Esophagus mucosa (tissue), 1 donor: ENCODE measurements at places on chromosomes 7 and 10. TPM values are rescaled to one million over a fixed set of nuclear protein-coding genes. Genes with fewer than 3 reads are reported as not detected.

CHRM2 gene
- not detected for total RNA-seq

ADIRF gene
- 46.1 TPM for total RNA-seq

SUN3 gene
- total RNA-seq: not detected

ZNF804B gene
- not detected for total RNA-seq

ZPBP gene
- not detected for total RNA-seq

TPST1 gene
- total RNA-seq: 7.5 TPM

- ATAC-seq: no peak
Measured at GRCh38 chr7:129924602-129925001, 28.2 kb downstream of the UBE2H start.

DNA sequence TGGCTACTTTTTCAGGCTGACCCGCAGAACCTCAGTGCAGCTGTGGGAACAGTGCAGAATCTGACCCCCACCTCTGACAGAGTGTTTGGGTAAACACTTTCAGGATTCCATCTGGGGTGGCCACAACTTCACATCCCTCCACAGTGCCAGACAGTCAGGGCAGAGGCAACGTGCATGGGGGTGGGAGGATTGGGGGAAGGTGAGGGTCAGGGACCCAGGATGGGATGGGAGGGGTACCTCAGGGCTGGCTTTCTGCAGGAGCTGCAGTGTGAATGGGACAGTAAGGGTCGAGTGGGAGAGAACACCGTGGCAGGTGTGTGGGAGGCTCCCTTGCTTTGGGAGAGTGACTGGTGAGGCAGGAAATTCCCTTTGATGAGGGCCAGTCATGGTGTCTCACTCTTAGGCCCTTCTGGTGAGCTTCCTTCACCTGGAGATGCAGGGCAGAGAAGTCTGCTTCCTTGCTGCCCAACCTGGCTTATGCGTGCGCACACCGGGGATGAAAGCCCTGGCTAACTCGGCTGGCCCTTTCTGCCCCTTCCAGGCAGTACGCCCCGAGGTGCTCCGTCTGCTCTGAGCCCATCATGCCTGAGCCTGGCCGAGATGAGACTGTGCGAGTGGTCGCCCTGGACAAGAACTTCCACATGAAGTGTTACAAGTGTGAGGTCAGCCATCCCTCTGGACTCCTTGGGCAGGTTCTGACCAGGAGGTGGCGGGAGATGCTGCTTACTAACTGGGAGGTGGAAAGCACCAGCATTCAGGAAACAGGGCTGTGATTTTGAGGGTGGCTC, 8.4 kb downstream of the ZYX start:
- ATAC-seq: peak; percentile 2

GRCh38 chr7:90629297-90629918, 33.3 kb downstream of the CDK14 start:
- peak; percentile 64 for ATAC-seq

DNA sequence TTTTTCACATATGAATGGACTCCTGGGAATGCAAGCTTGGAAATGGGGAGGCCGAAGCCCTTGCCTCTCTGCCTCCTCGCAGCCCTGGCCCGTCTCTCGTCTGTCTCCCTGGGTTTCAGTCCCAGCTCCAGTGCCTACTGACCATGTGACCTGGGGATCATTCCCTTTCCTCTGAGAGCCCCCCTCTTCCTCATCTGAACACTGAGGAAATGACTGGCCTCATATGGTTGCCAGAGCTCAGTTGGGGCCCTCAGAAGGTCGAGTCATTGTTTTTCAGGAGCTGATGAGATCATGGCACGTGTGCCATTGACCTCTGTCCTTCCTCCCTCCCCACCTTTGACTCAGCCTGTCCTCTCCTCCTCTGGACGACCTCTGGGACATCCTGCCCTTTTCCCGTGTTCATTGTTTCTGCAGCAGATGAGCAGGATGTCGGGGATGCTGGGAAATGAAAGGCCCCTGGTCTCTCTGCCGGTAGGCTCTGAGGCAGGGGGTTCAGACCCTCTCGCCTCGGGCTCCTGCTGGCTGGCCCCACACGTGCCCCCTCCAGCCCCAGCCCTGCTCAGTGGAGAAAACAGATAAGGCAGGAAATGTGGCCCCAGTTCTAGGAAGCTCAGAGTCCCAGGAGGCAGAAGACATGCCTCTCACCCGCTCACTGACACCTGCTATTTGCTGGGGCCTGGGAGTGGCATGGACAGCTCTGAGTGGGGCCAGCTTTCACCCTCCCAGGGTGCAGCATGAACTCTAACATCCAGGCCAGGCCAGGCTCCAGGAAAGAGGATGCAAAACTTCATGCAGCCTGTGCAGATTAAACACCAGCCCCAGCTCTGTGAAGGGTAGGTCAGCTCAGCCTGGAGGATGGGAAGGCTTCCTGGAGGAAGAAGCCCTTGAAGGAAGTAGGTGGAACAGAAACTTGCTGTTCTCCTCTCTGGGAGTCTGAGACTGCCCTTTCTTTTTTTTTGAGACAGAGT, 8.3 kb upstream of the PPP1R35 start:
- ATAC-seq: peak; percentile 63

DNA sequence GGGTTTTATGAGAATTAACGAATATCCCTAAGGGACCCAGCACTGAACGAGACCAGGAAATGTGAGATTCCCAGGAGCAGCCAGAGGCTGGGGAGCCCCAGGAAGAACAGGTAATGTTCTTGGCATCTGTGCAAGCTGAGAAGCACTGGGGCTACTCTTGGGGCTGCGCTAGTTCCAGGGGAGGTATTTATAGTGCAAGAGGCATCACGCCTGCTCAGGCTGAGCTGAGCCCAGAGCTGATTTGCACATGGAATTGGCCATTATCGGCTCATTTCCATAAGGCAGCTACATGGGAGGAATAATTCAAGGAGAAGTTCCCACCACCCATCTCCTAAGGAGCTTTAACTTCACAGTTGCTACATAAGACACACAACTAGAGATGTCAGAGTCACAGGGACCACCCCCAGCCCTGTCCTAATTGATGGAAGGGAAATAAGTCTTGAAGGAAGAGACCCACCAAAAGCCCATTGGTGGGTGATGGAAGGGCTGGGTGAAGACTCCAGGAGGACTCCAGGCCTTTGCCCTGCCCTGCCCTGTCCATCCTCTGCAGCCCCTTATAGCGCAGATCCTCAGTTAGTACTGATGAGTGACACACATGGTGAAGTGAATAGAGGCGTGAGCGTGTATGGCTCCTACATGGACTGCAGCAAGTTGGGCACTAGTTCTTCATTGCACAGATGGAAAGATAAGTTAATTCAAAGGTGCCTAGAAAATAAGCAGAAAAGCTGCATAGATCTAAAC, 178.9 kb downstream of the GRID1 start:
- no peak for ATAC-seq

GRCh38 chr10:103658049-103658577, 164.6 kb downstream of the NEURL1 start:
- no peak for ATAC-seq

- ATAC-seq: no peak
Measured at GRCh38 chr7:138167222-138167621, 91.0 kb downstream of the AKR1D1 start.

GRCh38 chr7:153415632-153416031, 636.6 kb upstream of the DPP6 start:
- ATAC-seq: no peak
